ENCODE measurements at places on chromosomes 12 and 14. TPM values are rescaled to one million over a fixed set of nuclear protein-coding genes. Genes with fewer than 3 reads are reported as not detected.

GRCh38 chr12:116282371-116283286 lies 5.1 kb upstream of the MED13L start:
- DNase-seq, result no peak

GRCh38 chr12:131003716-131004045 lies 50.0 kb downstream of the ADGRD1 start:
- DNase-seq, result no peak

GRCh38 chr12:116432314-116432750 lies 126.8 kb upstream of the MAP1LC3B2 start:
- no peak for DNase-seq

GRCh38 chr14:70350078-70350477 lies 9.4 kb downstream of the COX16 start:
- DNase-seq, result no peak

- DNase-seq, result no peak
Observed at GRCh38 chr12:4787965-4788364, 67.8 kb downstream of the GALNT8 start.

DNA sequence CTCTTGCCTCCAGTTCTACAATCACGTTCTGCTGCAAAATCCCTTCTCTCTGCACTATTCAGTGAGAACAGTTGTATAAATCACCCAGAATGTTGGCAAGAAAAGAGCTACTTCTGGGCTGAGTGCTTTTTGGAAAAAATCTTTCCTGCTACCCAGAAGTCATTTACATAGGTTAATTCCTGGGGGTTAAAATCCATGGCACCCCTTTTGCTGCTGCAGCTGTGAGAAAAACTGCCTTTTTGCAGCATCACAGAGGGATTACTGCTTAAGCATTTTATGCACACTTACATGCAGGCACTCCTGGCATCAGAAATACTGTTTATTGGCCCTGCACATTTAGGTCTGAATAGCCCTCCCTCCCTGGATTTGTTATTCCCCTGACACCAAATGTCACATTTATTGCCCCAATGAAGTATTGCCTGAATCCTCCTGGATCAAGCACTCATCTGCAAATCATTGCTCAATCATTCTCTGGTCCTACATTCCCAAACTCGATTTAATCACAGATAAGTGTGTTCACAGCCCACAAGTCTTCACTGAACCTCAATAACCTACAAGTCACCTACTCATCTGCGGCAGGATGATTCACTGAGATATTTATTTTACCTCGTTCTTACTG lies 43.1 kb upstream of the CCDC196 start:
- DNase-seq, result no peak

The CLEC1A gene
- total RNA-seq, result 5.4 TPM

The GPRC5D gene
- total RNA-seq, result 0.47 TPM

The MANSC4 gene
- not detected for total RNA-seq

The TAS2R20 gene
- 6.1 TPM for total RNA-seq

The MNAT1 gene
- total RNA-seq, result 55.1 TPM
